Upper lobe of left lung (tissue), 6 donors: ENCODE measurements at places on chromosomes 7 and 10. TPM values are rescaled to one million over a fixed set of nuclear protein-coding genes. Genes with fewer than 3 reads are reported as not detected.

Gene CYP3A5
- 22.0 TPM for total RNA-seq

Gene FAM20C
- 53.6 TPM for total RNA-seq

DNA sequence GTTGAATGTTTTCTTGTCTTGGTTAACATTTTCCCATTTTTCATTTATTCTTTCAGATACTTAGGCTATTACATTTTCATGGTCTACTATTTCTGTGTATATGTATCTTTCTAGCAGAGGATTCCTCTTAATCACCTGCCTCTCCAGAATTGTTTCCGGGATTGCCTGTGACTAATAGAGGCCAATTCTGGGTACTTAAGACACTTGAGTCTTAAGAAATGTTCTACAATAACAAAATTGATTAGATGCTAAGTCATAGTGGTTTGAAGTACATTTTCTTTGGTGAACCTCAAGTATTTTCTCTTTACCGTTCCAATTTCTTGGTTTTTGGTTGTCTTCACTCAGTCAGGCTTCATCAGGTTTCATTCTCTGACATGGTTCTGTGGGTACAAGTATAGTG lies 26.4 kb downstream of the BBS9 start:
- no peak overlapping the region for H3K4me3 ChIP-seq
- no peak for DNase-seq
- H3K27ac ChIP-seq: no peak overlapping the region
- H3K27me3 ChIP-seq: no peaks in the 10 kb centered on the region

- H3K27ac ChIP-seq: no peak overlapping the region
- no peak for DNase-seq
- no peaks in the 10 kb centered on the region for H3K27me3 ChIP-seq
- H3K4me3 ChIP-seq: no peak overlapping the region
- no peaks in the 10 kb centered on the region for H3K4me1 ChIP-seq
Measured at GRCh38 chr7:44432381-44432977, 58.0 kb downstream of the NUDCD3 start.

Gene FFAR4
- total RNA-seq: 13.3 TPM
